DMS 273 treated with DMSO at 0.1 percent for 48 hours (cell line): ENCODE measurements at places on chromosomes 6 and 20.

GRCh38 chr6:111971866-111972532 is 81.9 kb upstream of the CCN6 start:
- no peak for DNase-seq

- no peak for DNase-seq
Observed at GRCh38 chr6:35474942-35475570, 6.9 kb downstream of the RPL10A start.

- DNase-seq, result no peak
Observed at GRCh38 chr20:36333841-36334240, 27.7 kb downstream of the DLGAP4 start.

DNA sequence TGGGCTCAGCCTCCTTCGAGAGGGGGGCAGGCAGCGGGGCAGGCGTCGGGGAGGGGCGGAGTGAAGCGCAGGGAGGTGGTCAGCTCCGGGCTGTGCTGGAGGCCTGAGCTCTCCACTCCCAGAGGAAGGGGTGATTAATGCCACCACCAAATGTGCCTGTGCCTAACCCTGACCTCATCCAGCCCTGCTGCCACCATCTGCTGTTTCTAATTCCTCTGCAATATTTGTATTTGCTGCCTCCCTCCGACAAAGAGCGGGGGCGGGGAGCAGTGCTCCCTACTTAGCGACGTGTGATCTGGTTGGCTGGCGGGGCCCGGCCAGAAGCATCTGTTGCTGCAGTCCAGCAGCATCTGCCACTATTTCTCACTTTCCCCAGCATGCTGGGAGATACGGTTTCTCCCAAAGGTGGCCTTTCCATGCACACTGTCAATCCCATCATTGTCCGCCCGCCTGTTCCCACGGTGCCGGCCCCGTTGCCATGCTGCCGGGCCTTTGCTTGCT is 47.0 kb downstream of the DLL1 start:
- DNase-seq, result peak; percentile 96

DNA sequence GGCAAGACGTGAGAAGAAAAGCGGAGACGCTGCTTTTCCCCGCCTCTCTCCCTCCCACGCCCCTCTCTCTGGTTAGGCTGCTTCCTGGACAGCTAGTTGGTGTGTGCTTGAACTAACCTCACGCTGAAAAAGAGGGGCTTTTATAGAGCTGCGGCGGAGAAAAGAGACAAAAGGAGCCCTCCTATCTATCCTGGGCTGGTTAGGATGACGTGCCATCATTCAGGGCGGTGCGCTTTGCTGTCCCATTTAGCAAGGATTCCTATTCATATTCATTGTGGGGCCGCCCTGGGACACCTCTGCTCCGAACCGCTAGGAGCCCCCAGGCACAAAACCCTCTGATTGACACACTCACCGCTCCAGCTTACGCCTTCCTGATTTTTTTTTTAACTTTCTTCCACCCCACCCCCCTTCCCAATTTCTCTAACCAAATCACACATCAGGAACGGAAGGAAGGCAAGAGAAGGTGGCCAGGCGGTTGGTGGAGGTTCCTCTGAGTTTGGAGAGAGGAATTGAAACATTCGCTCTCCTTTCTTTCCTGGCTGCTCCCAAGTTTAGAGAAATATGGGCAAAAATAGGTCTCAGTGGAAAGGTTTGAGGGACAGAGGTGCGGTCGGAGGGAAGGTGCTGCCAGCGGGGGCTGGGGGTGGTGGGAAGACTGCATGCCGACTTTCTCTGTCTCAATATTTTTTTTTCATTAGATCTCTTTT is at the start of gene OLIG3:
Gene OLIG3 (minus strand): TSS at position 114 of the 707 bp plus-strand sequence. CDS start 224 bp downstream, outside the sequence.
- no peak for DNase-seq

DNA sequence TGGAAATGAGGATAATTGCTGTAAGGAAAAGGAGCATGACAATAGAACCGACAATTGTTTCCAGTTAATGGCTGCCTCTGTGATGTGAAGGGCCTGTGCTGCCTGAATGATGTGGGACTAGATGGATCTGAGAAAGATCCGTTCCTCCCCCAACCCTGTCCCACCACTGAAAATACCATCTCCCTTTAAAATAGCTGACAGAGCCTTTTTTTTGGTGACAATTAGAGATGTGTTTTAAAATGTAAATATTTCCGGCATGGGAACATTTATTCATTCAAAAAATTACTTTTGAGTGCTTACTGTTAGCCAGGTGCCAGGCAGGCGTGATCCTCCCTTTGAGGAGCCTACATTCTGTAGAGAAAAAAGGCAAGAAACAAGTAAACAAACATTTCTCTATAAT is 72.4 kb upstream of the SUPT3H start:
- no peak for DNase-seq

GRCh38 chr20:17624070-17624469 is 54.2 kb downstream of the DSTN start:
- no peak for DNase-seq

- DNase-seq, result peak; percentile 93
Observed at GRCh38 chr6:23003671-23004467, 434.5 kb downstream of the HDGFL1 start.

DNA sequence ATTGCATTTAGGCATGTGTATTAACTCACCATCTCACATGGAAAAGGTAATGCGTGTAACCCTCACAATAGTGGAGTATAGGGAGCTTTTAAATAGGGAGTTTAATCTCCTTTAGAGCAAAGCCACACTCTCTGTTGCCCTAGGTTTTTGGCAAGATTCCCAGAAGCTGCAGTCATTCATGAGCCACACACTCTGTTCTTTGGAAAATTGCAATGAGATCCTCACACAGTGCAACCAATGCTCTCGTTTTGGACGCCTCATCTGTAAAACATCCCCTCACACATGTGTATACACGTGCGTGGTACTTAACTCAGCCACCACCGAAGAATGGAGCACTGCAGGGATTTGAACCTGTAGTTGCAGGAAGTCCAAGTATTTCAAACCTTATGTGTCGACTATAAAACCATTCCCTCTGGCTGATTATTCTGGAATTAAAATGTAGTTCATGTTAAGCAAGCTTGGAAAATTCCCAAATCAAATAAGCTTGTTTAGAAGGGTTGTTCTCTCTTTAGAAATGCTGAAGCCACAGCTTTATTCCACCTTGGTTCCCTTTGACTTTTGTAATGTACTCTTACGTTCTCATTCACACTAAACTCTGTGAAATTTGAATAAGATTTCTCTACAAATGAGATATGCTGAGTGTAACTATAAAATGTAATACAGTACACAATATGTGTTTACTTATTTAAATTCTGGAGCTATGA is 489.8 kb upstream of the MANEA start:
- peak; percentile 53 for DNase-seq

GRCh38 chr6:163516908-163517307 is 102.4 kb downstream of the QKI start:
- DNase-seq, result no peak

DNA sequence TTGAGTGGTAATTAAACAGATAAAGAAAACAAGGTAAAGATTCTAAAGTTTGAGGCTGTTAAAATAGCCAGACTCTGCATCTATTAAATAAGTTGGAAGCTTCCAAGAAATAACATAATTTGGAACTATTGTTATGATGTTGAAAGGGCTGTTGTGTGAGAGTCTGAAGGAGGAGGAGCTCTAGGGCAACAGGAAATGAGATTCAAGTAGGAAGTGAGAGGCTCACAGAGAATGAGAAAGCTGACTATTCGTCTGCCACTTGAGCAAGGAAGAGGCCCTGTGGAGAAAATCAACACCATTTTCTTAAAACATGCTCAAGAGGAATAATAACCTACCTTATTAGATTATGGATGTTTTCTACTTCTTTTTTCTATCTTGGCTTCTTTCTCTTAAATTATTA is 185.2 kb downstream of the SLC24A3 start:
- DNase-seq, result no peak

DNA sequence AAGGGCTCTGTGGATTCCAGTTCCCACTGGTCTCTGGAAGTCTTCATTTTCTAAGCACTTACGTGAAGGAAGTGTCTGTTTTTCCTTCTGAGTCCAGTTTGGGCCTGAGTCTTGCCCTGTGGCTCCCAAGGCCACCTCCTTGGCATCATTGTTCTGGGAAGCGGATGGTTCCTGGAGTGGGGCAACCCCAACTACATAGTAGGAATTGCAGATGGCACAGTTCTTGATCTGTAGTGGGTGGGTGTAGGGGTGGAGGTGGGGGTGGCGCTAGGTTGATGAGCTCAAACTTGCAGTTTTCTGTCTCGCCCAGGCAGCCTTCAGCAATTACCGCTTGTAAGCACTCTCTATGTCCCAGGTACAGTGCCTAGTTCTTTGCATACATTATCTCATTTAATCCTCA is 7.2 kb upstream of the FERMT1 start:
- no peak for DNase-seq

DNA sequence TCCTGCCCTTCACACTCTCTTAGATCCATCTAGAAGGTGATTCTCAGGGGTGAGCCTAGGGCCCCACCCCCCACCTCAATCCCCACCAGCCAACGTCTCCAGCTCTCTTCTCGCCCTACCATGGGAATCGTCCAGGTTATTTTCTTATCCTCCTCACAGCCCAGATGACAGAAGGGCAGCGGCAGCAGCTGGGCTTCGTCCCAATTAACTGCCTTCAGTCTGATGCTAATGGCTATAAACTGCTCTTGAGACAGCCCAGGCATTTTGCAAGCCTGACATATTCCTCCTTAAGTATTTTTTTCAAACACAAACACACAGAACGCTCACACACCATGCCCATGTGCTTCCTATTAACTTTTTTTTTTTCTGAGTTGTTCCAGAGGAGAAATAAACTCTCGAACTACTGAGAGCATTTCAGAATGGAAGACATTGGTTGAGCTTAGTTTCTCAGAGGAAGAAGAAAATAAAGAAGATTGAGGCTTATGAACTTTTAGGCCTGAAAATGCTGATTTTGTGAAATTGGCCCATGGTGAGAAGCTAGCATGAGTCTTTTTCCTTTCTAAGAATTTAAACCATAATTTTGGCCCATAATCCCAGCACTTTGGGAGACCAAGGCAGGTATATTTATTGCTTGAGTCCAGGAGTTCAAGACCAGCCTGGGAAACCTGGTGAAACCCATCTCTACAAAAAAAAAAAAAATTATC is 124.6 kb downstream of the EYA2 start:
- peak; percentile 55 for DNase-seq

DNA sequence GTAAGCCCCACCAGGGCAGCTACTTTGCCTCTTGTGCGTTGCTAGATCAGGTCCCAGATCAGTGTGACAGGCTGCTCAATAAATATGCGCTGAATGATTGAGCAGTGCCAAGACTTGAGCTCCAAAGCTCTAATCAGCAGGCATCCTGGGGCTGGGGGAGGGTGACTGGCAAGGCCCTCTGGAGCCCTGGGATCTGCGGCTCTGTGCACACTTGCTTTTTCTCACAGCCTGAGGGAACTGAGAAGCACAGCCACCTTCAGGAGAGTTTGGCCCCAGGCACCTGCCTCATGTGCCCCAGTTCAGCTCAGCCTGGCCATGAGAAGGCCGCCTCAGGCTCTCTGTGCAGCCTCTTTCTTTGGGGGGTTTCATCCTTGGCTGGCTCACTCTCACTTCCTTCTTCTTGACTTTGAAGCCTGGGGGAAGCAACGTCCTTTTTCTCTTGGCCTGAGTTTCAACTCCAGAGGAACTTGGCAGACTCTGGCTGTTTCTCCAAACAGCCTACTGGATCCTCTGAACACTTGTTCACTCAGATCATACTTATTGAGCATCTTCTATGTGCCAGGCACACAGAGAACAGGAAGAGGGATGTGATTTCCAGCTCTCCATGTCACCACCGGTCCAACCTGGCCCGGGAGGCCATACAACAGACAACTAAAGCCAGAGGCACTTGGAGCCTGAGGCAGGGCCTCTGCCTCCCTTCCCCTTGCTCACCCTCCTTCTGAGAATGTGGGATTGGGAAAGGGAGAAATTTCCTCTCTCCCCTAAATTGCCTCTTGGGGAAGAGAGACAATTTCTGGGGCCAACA is 114.0 kb downstream of the VEGFA start:
- no peak for DNase-seq
